Mammary microvascular endothelial cell (primary cell): ENCODE measurements at places on chromosomes 13 and 19. TPM values are rescaled to one million over a fixed set of nuclear protein-coding genes. Genes with fewer than 3 reads are reported as not detected.

The IGFL3 gene
- total RNA-seq, result not detected in 2 replicates

The GGACT gene
- 8.6 and 13.2 TPM in 2 replicates for total RNA-seq

The ZNF225 gene
- 1.1 and 1.9 TPM in 2 replicates for total RNA-seq

The NRTN gene
- not detected in 2 replicates for total RNA-seq

The SPACA4 gene
- not detected in 2 replicates for total RNA-seq

The FBXL12 gene
- total RNA-seq, result 17.7 and 21.1 TPM in 2 replicates

The NDUFA7 gene
- 67.2 and 68.6 TPM in 2 replicates for total RNA-seq
